Stimulated activated CD4-positive, alpha-beta T cell treated with anti-CD3 and anti-CD28 coated beads, Interleukin-2, amount 100 ng/mL, for 48 hours (primary cell): ENCODE measurements at places on chromosomes 11 and 22.
A peak's percentile ranks its signal among the peaks of the same experiment; 100 is the strongest.

GRCh38 chr11:61951484-61952135, 1.5 kb downstream of the BEST1 start:
- DNase-seq, result no peak

DNA sequence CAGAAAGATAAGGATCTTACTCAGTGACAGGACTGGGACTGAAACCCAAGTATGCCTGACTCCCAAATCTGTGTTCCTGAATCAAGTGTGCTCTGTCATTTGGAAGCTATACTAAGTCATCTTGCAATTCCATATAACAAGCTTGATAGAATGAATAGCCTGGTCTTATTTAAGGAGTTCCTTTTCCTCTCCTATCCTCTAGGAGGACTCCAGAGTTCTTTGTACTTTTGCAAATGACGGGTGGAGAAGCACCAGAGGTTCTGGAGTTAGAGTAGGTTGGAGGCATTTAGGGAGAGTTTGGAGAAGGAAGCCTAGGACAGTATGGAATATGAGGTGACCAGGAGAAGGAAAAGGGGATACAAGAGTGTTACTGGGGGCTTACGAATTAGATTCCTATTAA, 92.9 kb upstream of the RCN1 start:
- no peak for DNase-seq

- no peak for DNase-seq
These were observed 4.5 kb downstream of the SHISA8 start for GRCh38 chr22:41910050-41911000.

DNA sequence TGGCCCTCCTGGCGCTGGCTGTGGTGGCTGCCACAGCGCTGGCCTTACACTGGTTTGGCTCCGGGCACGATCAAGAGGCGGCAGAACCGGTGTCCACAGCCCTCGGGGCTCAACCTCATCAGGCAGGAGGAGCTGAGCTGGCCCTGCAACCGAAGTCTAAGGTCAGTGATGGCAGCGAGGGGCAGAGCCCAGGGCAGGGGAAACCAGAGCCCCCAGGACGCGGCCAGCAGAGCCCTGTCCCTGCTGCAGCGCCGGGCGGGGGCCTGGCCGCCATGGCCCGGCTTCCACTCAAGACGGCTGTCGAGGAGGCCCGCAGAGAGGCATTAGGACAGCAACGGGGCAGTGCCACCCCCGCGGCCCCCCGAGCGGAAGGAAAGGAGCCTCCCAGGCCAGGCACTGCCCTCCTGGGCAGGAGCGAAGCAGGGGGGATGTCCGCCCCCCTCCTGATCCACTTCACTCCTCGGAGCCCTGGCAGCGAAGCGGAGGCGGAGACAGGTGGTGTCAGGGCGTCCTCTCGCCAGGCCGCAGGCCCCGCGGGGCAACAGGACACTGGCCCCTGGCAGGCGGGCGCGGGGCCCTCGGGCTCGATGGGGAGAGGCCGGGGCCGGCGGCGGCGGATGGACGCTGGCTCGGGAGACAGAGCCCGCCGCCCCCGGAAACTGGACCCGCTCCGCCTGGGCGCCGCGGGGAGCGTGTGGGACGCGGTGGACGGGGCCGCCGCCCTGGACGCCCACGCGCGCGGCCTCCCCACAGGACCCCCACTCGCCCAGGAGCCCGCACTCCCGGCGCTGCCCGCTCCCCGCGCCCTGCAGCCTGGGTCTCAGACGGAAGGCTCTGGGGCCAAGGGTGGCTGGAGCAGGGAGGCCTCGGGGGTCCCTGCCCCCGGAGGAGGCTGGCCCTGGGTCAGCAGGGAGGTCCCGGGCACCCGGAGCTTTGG, 895 bp downstream of the KLHDC7B start:
- DNase-seq, result no peak

DNA sequence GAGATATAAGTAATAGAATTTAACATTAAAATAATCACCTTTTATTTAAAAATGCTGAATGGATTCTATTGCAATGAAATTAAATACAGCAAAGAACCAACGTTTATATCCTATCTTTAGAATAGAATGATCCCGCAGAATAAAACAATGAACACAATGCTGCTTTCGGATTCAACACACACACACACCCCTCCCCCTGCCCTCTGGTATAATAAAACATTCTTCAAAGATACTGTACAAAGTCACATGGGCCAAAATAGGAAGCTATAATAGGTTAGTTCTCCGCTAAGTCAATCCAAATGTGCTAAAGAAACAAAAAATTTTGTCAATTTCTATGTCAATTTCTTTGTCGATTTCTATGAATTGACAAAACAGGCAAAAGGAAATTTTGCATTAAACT, 47.1 kb downstream of the TMEM123 start:
- DNase-seq, result no peak

DNA sequence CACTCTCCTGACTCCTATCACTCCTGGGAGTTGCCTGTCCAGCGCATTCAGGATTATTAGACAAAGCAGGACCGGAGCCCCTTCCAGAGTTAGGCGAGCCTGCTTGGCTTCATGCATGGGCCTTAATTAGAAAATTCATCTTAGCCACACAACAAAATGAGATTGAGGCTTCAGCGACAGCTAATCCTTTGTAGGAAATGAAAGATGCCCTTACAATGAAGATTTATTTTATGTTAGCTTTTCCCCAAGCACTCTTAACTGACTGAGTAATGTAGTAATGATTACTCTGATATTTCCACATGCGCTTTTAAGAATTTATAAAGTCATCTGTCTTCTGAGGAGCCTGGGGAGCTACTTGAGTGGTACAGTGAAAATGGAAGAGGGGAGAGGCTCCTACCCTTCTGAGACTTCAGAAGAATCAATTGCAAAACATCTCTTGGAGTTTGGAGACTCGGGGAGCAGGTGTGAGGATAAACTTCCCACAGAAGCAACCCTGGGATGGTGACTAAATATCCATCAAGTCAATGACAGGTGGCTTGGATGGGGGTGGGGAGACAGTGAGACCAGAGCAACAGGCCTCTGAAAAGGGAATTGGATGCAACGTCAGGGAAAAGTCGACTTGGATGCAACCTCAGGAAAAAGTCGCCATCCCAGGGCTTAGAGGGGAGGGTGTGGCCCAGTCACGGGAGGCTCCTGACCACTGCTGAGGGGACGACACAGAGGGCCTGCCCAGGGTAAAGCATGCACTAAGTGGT, 434.5 kb upstream of the B3GAT1 start:
- no peak for DNase-seq

GRCh38 chr22:17137861-17138425, 16.8 kb upstream of the TMEM121B start:
- DNase-seq, result no peak

DNA sequence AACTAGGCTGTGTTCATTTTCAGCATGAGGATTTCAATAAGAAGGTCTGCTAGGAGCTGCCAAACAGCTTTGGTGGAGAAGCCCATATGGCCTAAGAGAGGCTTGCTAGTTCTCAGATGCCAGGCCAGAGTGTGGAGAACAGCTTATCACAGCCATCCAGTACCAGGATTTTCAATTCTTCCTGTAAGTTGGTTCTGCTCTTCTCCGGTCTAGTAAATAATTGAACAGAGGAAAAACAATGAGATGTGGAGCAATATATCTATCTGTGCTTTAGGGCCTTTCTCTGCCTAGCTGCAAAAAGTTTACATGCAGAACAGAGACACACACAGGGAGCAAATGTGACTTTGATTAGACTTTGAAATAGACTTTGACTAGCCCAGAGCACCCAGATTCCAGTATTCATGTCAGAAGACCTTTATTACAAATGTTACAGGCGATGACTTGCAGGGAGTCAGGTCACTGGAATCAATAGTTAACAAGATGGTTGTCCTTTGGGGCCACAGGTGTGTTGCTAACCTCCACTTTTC, 19.8 kb upstream of the PPP2R1B start:
- no peak for DNase-seq

DNA sequence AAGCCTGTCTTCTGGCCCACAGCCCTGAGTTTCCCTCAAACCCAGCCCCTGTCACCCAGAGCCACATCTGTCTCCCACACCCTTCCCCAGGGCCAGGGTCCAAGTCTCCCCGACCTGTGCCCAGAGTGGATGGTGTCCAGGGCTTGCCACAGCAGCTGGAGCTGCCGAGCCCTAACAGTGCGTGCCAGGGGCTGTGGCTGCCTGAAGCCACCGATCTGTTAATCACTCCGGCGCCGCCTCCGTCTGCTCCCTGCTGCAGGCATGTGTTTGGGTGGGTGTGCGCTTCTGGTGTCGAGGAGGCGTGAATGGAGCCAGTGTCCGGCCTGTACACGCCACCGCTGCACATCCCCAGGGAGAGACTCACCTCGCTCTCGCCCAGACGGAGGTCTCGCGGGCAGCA, 26.1 kb downstream of the SHISAL1 start:
- DNase-seq, result no peak

GRCh38 chr11:18191376-18191775, 18.7 kb downstream of the MRGPRX4 start:
- DNase-seq, result no peak

DNA sequence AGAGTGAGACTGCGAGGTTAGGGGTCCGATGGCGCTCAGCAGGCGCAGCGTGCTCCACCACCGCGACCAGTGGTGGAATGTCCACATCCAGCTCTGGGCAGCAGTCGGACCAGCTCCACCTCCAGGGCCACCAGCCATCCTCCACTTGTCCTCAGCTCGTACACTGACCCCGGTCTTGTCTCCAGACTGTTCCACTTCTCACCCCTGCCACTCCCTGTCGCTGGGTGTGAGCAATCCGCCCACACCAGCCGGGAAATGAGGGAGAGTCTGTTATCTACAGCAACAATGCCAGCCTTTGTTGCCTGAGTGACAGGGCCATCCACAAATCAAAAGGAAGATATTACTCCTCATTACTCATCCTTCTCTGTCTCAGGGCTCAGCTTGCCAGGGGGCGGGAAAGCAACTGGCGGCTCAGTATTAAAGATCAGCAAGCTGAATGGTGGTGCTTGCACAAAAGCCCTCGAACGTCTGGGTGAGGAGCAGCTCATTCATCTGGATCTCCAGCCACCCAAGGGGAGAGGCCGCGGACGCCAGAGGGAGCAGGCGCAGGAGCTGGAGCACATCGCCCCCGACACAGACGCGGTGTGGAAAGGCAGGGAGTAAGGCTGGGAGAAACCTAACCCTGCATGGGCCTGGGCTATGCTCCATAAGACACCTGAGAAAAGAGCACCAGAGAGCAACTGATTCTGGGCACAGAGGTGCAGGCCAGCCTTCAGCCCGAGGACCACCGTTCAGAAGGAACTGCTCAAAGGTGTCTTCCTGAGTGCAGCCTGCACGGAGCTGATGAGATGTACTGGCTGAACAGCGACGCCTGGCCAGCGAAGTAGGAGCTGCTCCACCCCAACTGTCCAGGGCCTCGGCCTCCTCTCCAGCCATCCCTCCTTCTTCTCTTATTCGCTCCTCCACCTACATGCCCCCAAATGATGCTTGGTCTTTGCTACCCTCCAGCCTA, 21.9 kb downstream of the IGSF9B start:
- no peak for DNase-seq

- no peak for DNase-seq
These were observed 82.8 kb upstream of the SNX19 start for GRCh38 chr11:130999086-130999485.

DNA sequence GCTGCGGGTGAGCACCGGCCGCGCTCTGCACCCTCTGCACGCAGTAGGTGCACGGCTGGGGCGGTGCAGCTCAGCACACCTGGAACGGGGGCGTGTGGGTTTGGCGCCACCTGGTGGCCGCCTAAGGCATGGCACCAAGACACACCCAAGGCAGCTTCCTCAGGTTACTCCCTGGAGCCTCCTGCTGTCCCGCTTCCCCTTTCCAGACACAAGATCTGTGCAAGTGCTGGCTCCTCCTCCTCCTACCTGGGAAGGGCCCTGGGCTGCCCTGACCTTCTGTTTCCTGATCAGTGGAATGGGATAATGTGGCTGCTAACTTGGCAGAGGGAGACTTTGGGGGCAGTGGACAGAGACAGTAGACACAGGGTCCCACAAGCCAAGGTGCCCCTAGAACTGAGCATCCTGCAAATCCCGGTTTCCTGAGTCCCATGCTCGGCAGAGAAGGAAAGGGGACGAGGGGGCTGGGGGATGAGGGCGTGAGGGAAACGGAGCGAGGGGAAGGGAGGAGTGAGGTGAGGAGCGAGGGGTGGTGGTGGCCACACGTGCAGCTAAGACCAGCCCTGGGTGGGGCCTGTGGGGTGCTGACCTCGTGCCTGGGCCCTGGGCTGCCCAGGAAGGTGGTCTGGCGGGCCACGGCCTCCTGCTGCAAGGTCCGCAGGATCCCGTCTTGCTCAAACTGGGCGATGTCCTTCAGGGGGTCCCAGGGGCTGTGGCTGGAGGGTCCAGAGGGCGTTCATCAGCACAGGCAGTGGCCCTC, 34.8 kb upstream of the CARS1 start:
- DNase-seq, result peak; percentile 68

DNA sequence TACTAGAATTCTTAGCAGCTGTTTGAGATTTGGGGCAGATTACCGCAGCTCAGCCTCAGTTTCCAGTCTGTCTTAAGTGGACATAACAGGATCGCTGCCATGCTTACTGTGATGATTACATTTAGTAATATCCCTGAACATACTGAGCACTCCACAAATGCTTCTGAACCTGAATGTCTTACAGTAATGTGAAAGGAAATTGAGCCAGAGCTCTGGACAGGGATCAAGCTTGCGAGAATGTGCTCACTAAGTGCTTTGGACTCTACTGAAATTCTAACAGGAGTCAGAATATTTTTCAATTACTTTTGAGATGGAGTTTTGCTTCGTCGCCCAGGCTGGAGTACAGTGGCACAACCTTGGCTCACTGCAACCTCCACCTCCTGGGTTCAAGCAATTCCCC, 118.6 kb upstream of the RASSF10 start:
- no peak for DNase-seq
